ENCODE measurements at places on chromosomes 4 and X.

DNA sequence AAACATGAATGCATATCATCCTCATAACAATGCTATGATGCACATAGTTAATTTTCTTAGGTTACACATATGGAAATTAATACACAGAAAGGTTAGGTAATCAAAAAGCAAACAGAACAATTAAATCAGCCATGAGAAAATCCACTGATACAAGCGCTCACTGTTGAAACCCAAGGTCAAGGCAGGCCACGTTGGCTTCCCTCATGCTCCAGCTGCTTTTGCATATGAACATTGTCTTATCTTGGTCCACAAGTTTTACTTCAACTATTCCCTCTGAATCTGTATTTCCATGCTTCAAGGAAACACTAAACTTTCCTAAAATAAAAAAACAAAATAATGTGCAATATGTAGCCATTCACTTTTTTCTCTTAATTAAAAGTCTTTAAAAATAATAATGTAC lies 34.5 kb upstream of the PLA2G12A start:
- no peak for DNase-seq

DNA sequence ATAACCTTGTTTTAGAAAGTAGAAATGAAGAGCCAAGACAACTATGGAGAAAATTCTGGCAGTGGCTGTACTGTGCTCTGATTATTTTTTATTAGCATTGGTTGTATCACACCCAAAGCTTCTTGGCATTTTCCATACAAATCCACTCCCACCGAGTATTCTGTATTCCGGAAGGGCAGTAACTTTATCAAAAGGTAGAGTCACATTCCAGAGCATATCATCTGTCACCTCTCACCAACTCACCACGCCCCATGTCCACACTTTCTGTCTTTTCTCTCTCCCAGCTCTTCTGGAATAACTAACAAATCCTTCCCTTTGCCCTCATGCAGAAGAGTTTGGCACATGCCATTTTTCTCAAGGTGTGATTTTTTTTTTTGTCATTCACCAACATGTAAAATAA lies 52.7 kb downstream of the CORIN start:
- no peak for DNase-seq

GRCh38 chr4:140603286-140603685 lies 34.5 kb upstream of the UCP1 start:
- no peak for DNase-seq

DNA sequence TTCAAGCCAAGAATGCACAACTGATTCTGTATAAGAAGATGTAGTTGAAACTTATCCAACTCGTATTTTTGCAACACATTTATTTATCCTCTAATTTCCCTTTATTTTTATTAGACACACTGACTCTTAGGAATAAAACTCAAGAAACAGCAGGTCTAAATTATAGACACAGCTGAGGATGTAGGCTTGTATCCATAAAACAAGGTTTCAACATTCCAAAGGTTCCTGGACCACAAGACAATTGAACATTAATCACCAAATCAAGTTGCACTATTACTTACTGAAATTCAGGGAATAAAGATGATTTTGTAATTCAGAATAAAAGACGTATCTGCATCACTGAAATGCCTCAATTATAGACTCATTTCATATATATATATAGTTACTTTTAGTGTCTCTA lies 683.5 kb upstream of the GRIA3 start:
- no peak for DNase-seq

- DNase-seq: no peak
Observed at GRCh38 chr4:118289794-118290193, 63.0 kb downstream of the PRSS12 start.
